ENCODE measurements at places on chromosomes 2 and 18. TPM values are rescaled to one million over a fixed set of nuclear protein-coding genes. Genes with fewer than 3 reads are reported as not detected.

RUFY4 gene
- total RNA-seq: 0.78 TPM

DLX1 gene
- 21.4 TPM for total RNA-seq

CD8B2 gene
- not detected for total RNA-seq

TGFA gene
- total RNA-seq: 14.2 TPM
